Uterine smooth muscle cell (primary cell): ENCODE measurements at places on chromosomes 13 and 19. TPM values are rescaled to one million over a fixed set of nuclear protein-coding genes. Genes with fewer than 3 reads are reported as not detected.

PDCD2L gene
- 13.5 and 19.8 TPM in 2 replicates for total RNA-seq

ZNF865 gene
- 1.00 and 1.2 TPM in 2 replicates for total RNA-seq

ZNF578 gene
- 2.8 and 3.5 TPM in 2 replicates for total RNA-seq

ERICH4 gene
- total RNA-seq: not detected in 2 replicates

NDFIP2 gene
- total RNA-seq: 34.0 and 47.4 TPM in 2 replicates

RETN gene
- total RNA-seq: not detected in 2 replicates

PCP2 gene
- total RNA-seq: not detected in 2 replicates

CYP2S1 gene
- total RNA-seq: 0.22 and 0.25 TPM in 2 replicates

OR7A5 gene
- not detected in 2 replicates for total RNA-seq

ZNF763 gene
- total RNA-seq: 0.55 and 1.1 TPM in 2 replicates

TSEN34 gene
- total RNA-seq: 62.9 and 76.0 TPM in 2 replicates

IGFLR1 gene
- total RNA-seq: 0.62 and 0.66 TPM in 2 replicates

CEBPA gene
- total RNA-seq: 0.11 and 0.25 TPM in 2 replicates

GARIN5B gene
- total RNA-seq: not detected in 2 replicates

LGALS7B gene
- 0.55 TPM in 1 of 2 replicates, not detected in the other for total RNA-seq

ATP7B gene
- total RNA-seq: 2.3 and 4.1 TPM in 2 replicates

CGB2 gene
- not detected in 2 replicates for total RNA-seq

LHB gene
- not detected in 2 replicates for total RNA-seq

CEACAM3 gene
- total RNA-seq: not detected in 2 replicates

CYP2F1 gene
- total RNA-seq: not detected in 2 replicates

ZNF570 gene
- total RNA-seq: 7.0 and 7.6 TPM in 2 replicates

LAIR1 gene
- not detected in 2 replicates for total RNA-seq

KLK5 gene
- total RNA-seq: not detected in 2 replicates

MEIOSIN gene
- not detected in 2 replicates for total RNA-seq

TMEM38A gene
- 0.77 and 1.4 TPM in 2 replicates for total RNA-seq

KLK4 gene
- not detected in 2 replicates for total RNA-seq

NLRP13 gene
- total RNA-seq: not detected in 2 replicates

FUT6 gene
- total RNA-seq: not detected in 2 replicates

RFPL4AL1 gene
- total RNA-seq: not detected in 2 replicates

INSR gene
- 13.1 and 28.9 TPM in 2 replicates for total RNA-seq

NLRP9 gene
- total RNA-seq: not detected in 2 replicates

NALCN gene
- 0.66 and 1.5 TPM in 2 replicates for total RNA-seq

RBM42 gene
- 41.0 and 49.0 TPM in 2 replicates for total RNA-seq

PSG6 gene
- total RNA-seq: 0.11 TPM in 1 of 2 replicates, not detected in the other

ZNF544 gene
- total RNA-seq: 37.5 and 44.8 TPM in 2 replicates

ZNF30 gene
- 2.2 and 2.4 TPM in 2 replicates for total RNA-seq

ETV2 gene
- total RNA-seq: 0.11 and 0.50 TPM in 2 replicates

KLHL1 gene
- total RNA-seq: not detected in 2 replicates

TEX29 gene
- total RNA-seq: not detected in 2 replicates

ACP7 gene
- 0.33 and 0.87 TPM in 2 replicates for total RNA-seq

ZNF559 gene
- 13.0 and 13.4 TPM in 2 replicates for total RNA-seq

PCID2 gene
- total RNA-seq: 81.8 and 98.0 TPM in 2 replicates
